ENCODE measurements at places on chromosomes 5 and 9.

GRCh38 chr9:37486616-37487548 is 1.1 kb downstream of the POLR1E start:
- DNase-seq: peak; percentile 96

- DNase-seq: peak; percentile 100
These were observed 263.5 kb downstream of the CWC27 start for GRCh38 chr5:65032250-65032649.

GRCh38 chr9:137078701-137079400 is 1.5 kb downstream of the UAP1L1 start:
- no peak for DNase-seq

DNA sequence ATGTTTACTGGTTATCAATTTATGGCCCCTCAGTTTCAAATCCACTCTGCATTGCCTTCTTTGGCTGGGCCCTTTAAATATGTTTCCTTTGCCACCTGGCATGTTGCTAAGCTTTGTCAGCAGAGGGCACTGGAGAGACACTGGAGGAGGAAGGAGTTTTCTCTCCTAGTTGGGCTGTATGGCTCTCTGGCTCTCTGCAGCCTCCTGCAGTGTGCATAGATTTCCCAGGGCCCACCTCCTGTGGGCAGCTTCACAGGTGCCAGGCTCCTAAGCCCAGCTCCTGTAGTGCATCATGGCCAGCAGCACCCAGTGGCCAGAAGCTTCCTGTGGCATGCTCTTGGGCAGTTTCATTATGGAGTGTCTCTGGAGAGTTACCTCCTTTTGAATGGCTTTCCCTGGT is 23.3 kb downstream of the CAVIN4 start:
- DNase-seq: peak; percentile 59

DNA sequence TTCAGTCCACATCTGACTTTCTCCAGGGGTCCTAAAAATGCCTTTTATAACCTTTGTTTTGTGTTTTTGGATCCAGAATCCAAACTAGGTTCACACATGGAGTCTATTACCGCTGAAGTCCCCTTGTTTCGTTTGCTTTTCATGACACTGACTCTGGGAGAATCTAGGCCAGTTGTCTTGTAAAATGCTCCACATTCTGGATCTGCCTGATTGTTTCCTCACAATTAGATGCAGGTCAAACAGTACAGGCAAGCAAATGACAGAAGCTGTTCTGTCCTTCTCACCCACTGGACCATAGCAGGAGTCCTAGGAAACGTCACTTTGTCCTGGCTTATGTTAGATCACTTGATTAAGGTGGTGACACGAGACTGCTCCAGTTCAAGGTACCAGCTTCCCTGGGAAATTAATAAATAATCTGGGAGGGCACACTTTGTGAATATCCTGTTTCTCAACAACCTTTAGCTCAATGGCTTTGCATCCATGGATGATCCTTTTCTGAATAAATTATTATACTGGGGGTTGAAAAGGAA is 34.1 kb downstream of the FABP6 start:
- DNase-seq: no peak

DNA sequence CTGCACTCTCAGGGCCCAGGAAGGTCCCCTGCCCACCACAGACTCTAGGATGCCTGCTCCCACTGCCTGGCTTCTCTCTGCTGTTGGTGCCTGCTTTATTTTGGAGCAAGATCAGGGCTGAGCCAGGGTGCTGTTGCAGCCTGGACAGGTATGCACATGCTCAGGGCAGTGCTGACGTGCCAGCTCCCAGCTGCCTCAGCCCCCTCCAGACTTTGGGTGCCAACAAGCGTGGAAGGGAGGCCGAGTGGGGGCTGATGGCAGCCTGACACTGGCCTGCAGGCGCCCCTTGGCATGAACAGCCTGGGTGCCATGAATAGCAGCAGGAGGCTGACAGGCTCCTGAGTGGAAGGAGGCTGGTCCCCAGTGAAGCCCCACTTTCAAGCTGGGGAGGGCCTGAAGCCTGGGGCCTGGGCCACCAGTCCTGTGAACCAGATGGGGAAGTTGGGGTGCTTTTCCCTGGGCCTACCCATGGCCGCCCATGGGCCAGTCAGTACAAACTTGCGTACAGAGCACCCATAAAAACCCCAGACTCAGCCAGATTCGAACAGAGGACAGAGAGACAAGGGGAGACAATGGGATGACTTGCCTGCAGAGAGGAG is 6.8 kb downstream of the AMBP start:
- no peak for DNase-seq

GRCh38 chr5:150801117-150801927 is 22.8 kb downstream of the SMIM3 start:
- DNase-seq: peak; percentile 80

GRCh38 chr5:93409691-93410090 is 171.3 kb downstream of the NR2F1-AS1 start:
- no peak for DNase-seq
